NCI-H1417 treated with DMSO at 0.1 percent for 48 hours (cell line): ENCODE measurements at places on chromosomes 7 and 10.

- no peak for DNase-seq
Observed at GRCh38 chr7:122014697-122015096, 129.4 kb downstream of the AASS start.

- DNase-seq = no peak
Observed at GRCh38 chr10:96419351-96419750, 60.5 kb upstream of the OPALIN start.

DNA sequence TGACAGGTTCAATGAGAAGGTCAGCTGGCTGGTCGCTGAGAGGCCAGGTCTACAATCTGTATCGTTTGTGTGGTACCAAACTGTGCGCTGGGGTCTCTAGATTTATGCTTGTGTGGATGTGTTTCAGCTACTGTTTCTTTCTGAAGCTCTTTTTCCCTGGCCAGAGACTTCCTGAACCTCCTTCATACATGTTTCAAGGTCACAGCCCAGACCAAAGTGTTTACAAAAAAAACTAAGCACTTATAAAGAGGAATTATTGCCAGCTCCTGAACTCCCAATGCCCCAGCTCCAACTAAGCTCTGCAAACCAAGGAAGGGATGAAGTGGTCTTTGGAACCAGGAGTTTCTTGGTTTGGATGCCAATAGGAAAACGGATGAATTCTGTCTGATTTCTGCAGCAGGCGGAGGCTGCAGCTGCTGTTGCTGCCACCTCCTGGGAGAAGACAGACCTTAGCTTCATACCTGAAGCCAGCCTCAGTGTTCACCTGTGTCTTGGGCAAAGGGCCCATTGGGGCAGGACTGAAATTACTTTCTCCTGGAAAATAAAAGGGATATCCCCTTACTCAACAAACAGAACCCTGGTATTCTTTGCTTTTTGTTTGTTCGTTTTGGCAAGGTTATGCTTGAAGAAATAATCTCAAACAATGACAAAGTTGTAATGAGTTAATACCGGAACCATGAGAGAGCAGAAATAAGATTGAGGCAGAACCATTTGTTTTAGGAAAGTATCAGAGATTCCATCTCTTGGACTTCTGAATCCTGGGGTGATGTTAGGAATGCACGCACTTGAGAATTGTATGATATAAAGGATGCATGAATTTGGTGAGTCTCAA is 24.6 kb upstream of the MKLN1 start:
- no peak for DNase-seq

- DNase-seq = no peak
Observed at GRCh38 chr10:44858017-44858371, 53.1 kb upstream of the TMEM72 start.

- DNase-seq = no peak
Observed at GRCh38 chr10:102358712-102359382, 36.7 kb upstream of the NFKB2 start.

- no peak for DNase-seq
Observed at GRCh38 chr7:45159296-45159695, 1.7 kb downstream of the RAMP3 start.

- no peak for DNase-seq
Observed at GRCh38 chr10:50624866-50625501, 1.2 kb upstream of the SGMS1 start.

DNA sequence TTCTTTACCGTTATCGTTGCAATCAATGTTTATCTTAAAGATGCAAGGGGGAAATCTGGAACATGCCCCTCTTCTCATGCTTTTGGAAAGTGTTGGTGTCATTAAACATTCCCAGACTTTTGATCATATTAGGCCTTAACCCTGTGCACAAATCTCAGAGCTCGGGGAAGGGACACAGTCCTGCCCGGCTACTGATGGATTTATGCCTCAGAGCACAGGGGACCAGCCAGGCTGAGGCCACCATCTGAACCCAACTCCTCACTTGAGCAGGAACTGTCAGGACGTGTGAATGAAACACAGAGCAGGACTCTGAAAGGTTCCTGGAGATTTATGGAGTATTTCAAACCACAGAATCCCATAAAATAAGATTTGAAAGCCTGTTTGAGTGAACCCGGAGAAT is 132.0 kb upstream of the CXCL12 start:
- DNase-seq = no peak

DNA sequence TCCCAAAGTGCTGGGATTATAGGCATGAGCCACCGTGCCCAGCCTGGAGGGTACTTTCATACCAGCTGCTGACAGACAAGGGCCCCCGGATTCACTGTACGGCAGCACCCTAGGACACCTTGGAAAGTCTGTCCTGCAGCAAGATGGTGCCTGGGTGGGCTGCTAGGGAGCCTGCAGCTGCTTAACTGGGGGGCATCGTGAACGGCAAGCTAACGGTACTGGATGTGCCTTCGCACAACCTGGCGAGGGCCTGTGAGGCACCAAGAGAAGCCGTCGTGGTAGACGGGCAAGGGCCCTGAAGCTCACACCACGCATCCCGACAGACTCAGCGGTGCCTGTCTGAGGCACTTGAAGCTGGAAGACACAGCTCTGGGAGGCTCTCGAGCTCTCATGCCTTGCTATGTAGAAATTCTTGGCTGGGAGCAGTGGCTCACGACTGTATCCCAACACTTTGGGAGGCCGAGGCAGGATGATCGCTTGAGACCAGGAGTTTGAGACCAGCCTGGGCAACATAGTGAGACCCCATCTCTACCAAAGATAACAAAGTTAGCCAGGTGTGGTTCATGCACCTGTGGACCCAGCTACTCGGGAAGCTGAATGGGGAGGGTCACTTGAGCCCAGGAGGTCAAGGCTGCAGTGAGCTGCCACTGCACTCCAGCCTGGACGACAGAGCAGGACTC is 9.4 kb downstream of the BRAT1 start:
- no peak for DNase-seq

DNA sequence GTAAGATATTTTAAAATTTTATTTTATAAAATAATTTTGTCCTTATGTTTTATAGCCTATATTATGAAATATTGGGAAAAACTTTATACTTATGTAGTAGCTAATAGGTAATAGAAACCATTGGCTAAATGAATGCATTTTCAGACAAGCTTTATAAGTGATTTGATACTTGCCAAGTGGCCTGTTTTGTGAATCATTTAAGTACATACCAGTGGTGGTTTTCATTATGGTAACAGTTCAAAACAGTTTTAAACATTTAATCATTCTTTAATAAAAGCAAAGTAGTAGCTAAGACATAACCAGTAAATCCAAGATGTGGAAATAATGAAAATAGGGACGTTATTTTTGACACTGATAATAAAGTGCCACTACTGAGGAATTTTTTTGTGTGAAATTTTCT is 182.2 kb downstream of the PHF14 start:
- no peak for DNase-seq

DNA sequence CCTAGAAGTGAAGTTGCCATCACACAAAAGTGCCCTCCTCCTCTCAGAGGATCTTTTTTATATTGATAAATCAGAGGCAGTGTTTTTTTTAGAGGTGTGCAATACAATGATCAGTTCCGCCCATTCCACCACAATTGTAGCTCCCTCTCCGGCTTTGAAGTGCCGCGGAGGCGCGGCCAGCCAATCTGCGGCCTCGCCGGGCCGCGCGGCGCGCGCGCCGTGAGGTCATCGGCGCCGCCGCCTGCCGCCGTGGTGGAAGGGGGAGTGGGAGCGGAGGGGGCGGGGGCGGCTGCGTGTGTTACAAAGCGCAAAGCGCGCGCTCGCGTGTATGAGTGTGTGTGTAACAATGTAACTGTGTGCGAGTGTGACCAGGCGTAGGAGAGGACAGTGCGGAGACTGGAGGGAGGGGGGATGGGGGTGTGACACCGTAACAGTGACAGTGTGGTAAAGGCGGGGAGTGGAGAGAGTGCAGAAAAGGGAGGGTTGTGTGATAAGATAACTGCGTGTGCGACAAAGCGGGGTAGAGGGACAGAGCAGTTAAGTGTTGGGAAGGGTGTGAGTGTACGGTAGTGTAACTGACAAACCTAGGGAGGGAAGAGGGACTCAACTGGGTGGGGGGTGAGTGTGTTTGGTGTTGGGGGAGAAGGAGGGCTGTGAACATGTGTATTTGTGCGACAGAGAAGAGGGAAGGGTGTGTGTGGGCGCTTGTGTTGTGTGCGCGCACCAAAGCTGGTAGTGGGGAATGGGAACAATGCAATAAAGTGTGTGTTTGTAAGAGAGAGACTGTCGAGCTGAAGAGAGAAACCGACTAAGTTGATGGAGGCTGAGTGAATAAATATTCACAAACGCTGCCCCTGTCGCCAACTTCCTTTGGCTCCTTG is at the start of gene SP8:
Gene SP8, minus strand, starts transcription at position 108 of the 881 bp plus-strand sequence. Its CDS starts 88 bp downstream, at position 20.
- peak; percentile 85 for DNase-seq

GRCh38 chr7:77561352-77561751 is 24.3 kb downstream of the PTPN12 start:
- no peak for DNase-seq

DNA sequence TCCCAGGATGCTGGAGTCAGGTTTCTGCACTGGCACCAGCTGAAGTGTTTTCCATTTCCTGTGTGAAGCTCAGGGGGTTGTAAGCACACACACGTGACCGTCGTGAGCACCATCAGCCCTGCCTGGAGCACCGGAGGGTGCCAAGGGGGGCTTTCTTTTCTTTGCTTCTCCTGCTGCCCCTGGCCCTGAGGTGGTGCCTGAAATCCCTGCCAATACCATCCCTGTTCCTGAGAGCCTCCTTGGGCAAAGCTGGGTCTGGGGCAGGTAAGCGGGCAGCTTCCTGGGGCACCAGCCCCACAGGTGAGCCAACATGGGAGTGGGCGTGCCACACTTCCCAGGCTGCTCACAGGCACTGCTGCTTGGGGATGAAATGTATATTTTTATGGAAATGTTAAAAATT is 593.6 kb downstream of the DNAJB6 start:
- no peak for DNase-seq
